Tongue (tissue), 3 donors: ENCODE measurements at places on chromosomes 3 and 15. TPM values are rescaled to one million over a fixed set of nuclear protein-coding genes. Genes with fewer than 3 reads are reported as not detected.

Gene SEC61A1
- total RNA-seq: 122 TPM

Gene DLL4
- total RNA-seq: 22.5 TPM

Gene GOLGA6B
- 0.21 TPM for total RNA-seq

Gene LHFPL4
- total RNA-seq: not detected

Gene SOX14
- not detected for total RNA-seq

Gene PRR20G
- total RNA-seq: not detected

Gene FBXW12
- not detected for total RNA-seq

Gene PSTPIP1
- 5.3 TPM for total RNA-seq
